NCI-H1105 (cell line): ENCODE measurements at places on chromosomes 3 and 15.
A peak's percentile ranks its signal among the peaks of the same experiment; 100 is the strongest.

DNA sequence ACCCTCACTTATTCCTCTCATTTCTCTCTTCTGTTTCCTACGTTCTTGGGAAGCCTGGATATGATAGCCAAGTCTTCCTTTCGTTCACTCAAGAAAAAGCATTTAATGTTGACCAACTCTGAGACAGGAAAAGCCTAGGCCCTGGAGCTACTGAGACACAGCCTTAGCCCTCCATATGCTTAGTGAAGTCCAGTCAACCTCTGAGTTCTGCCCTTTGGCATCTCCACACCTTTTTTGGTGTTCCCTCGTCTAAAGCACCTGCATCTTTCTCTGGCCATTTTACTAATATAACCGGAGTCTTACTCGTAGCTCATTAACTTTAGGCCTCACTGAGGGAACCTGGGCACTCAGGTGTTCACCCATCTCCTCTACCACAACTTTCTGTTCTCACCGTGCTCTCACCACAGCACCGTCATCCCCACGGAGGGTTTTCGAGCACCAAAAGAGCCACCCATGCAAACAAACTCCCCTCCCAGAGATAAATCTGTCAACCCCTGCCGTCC is 632 bp downstream of the MTHFS start:
- DNase-seq = no peak

GRCh38 chr3:182519569-182519968 is 273.7 kb upstream of the ATP11B start:
- no peak for DNase-seq

DNA sequence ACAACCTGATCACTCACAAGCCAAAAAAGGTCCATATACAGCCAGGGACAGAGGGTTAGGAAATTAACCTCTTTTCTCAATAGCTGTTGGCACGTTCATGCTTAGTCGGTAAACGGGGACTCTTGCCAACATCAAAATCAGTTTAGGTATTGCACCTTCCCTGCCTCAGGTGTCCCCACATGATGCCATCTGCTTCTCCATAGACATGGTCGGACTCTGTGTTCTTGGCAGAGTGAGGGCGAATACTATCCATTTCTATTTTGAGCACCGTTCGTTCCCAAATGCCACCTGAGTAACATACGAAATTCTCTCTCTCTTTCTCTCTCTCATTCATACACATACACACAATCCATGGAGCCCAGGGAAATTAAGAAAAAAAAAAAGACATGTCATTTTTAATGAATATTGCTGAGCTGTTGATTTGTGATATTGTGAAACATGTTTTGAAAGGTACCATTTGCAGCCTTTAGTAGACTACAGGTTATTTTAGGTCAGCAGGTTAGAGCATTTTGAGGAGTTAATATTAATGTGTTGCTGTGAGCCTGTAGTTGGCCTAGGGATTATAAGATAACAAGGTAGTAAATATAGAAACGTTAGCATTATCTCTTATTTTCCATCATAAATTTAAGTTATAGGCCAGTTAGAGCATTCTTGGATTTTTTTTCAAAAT is 78.5 kb downstream of the GHSR start:
- DNase-seq = peak; percentile 53

GRCh38 chr3:105367063-105367405 is 325 bp downstream of the ALCAM start:
- DNase-seq = no peak

DNA sequence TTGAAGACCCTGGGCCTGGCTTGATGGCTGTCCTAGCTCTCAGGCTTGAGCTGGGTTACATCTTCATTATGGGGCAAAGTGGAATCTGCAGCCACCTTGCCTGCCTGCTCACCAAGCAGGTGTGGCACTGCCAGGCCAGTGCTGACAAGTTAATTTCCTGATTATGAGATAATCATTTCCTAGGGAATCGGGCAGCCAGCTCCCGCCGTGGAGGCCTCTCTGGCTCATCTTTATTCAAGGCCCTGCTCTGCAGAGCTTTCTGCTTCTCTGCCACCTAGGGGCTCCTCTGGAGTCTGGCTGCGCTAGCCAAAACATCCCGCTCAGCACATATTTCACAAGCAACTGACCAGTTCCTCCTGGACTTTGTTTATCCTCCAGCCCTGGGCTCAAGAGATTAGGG is 9.9 kb downstream of the LOXL1 start:
- DNase-seq = no peak

DNA sequence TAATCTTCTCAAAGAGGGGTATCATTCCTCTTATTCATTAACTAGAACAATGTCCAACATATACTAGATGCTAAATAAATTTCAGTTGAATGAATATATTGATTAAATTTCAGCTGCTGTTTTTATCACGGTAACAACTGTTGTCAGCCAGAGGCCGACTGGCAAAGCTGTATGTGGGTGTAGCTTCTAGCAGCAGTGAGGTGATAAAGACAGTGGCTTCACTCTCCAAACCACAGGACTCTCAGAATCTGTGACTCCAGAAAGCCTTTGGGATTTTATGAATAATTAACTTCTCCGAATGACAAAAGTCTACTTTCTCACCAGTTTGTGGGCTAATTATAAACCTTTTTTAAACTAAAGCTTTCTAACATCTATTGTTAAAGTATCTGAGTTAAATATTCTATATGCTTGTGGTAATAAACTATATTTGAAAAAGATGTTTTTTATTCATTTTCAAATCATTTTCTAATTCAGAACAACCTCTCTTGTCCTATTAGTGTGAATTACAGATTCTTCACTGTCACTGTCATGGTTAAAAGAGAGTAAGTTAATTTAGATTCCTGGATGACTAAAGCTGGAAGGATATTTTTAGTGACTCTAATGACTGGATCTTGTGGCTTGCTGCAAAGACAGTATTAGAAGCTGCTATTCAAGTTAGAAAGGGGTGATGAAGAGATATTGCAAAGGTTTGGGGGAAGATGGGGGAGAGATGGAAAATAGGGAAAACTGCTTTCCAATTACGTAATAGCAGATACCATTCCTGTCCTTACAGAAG is 796.4 kb upstream of the ARPP21 start:
- no peak for DNase-seq

- no peak for DNase-seq
Observed at GRCh38 chr3:158308236-158308928, 198.5 kb downstream of the RSRC1 start.

DNA sequence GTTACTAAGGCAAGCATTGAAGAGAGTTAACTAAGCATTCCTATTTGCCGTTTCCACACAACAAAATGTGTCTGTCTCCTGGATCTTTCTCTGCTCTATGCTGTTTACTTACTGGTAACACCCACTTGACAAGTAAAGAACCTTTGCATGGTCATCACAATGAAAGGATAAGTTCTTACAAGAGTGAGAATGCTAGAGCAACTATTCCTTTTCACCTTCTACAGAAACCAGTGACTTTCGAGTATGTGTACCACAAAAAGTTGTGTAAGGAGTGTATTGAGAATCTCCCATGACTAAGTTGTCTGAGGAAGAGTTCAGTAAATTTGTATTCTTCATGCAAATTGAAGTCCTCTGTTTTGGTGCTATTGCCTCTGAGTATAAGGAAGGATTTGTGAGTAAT is 10.8 kb downstream of the TIPARP start:
- no peak for DNase-seq

DNA sequence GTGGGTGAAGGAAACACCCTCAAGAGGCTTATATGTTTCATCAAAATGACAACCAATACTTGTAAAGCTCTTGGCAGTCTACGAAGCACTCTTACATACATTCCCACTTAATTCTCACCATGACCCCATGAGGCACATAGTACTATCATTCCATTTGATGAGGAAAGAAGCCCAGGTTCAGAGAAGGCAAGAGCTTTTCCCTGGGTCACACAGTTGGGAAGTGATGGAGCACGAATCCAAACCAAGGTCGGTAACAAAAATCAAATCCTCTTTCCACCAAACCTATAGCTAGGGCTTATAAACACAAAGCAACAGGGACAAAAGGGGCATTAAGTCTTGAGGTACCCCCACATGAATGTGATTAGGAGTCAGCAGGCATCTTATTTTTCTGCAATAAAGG is 187.1 kb downstream of the UACA start:
- DNase-seq = no peak

DNA sequence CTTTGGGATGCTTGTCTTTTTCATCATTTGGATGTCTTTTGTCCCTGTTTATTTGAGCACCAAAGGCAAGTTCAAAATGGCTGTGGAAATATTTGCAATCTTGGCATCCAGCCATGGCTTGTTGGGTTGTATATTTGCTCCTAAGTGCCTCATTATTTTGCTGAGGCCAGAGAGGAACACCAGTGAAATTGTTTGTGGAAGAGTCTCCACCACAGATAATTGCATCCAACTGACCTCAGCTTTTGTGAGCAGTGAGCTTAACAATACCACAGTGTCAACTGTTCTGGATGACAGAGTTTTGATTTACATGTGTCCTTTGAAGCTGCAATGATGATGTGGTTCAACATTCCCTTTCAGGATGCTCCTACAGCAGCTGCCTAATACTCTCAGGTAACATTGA is 83.0 kb upstream of the KCNAB1 start:
- peak; percentile 82 for DNase-seq

DNA sequence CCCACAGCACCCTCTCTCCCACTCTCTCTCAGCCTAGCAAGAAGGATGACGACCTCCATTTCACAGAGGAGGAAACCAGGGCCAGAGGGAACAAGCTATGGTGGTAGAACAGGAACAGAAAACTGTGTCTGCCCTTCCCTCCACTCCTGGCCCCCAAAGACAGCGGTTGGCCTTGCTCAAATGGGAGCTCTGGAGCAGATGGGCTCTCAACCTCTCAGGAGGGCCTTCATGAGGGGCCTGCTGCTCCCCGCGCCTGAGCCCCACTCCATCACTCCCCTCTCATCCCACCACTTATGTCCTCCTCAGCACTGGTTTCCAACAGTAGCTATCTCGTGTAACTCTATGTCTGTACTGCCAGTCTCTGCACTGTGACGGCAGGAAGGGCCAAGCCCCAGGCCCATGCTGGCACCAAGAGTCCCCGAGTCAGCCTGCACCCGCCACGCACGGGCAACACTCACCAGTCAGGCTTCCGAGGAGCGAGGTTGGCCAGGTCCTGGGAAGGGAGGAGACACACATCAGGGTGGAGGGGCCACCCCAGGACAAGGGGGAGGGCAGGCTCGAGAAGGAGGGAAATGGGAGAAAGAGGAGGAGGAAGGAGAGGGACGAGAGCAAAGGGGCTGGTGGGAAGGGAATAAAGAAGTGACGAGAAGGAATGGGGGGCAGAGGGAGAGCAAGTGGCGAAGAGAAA is 45.5 kb downstream of the PTH1R start:
- DNase-seq = no peak

GRCh38 chr15:77243135-77243534 is 172.2 kb upstream of the TSPAN3 start:
- no peak for DNase-seq

GRCh38 chr3:160403028-160403545 is 3.6 kb downstream of the SMC4 start:
- DNase-seq = peak; percentile 32

DNA sequence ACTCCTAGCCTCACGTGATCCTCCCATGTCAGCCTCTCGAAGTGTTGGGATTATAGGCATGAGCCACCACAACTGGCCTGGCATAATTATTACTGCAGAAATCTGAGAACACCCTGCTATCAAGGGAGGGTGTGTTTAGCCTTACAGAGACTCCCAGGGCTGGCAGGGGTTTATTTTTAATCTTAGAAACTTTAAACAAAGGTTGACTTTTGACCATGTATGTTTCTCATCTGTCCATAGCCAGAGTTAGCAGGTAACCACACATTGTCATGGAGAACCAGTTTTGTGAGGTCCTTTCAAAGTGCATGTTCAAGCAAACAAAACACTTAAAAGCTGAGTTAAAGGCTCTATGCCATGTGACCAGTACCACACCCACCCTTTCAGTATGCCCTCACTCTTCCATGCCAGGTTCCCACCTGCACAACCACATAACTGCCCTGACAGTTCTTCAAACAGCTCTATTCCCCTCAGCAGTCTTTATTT is 11.1 kb downstream of the SIAH2 start:
- peak; percentile 48 for DNase-seq

DNA sequence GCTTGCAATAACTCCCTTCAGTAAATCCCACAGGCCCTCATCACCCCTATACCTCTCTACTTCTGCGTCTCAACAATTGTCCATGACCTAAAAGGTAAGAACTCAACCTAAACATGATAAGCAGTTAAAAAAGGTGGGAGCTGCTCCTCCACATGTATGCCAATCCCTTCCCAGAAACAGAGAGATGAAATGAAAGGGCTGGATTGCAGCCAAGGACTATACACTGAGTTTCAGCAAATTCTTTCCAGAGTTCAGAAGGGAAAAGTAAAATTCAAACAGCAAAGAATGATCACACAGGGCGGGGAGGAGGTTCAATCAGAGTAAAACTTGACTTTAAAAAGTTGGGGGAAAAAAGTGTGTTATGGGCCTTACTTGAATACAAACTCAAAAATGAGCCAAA is 27.5 kb downstream of the PLOD2 start:
- DNase-seq = no peak

GRCh38 chr3:39112113-39112512 is 4.6 kb downstream of the TTC21A start:
- no peak for DNase-seq

DNA sequence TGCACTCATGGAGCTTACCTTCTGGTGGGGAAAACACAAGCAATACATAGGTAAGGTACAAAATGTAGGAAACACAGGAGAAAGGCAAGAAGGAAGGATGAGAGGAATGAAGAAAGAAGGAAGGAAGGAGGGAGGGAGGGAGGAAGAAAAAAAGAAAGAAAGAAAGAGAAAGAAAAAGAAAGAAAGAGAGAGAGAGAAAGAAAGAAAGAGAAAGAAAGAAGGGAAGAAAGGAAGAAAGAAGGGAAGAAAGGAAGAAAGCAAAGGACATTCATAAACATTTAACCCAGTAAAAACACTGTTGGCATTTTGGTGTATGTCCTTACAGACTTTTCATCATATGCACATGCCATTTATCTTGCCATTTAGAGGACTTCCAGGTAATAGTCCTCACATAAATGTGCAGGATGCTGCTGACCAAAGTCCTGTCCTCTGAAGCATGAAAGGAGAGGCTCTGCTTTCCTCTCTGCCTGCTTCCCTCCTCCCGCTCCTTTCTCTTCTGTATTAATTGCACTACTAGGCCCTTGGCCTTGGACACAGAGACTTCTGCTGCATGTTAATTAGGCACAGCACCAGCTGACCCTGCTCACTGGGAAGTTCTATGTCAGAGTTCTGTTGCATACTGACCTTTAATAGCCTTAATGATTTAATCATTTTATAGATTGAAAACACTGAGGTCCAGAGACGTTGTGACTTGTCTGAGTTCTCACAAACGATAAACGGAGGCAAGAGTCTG is 29.7 kb upstream of the NDUFB4 start:
- no peak for DNase-seq

DNA sequence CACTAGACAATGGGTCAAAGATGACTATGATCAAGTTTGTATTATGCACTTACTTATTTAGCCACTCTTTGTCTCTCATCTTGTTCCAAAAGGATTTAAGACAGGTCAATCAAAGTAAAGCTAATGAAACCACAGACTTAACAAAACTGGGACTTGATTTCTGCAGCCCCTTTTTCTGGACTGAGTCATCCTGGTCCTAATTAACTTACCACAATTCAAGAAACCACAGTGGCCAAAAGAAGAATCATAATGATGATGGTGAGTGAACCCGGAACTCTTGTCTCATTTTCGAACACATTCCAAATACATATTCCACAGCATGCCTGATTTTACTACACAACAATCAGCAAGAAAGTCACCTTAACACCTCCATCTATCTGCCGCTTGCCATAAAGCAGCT is 1333.0 kb downstream of the ROBO1 start:
- no peak for DNase-seq
